ENCODE measurements at places on chromosomes 5 and 9. TPM values are rescaled to one million over a fixed set of nuclear protein-coding genes. Genes with fewer than 3 reads are reported as not detected.

ITGA1 gene
- not detected for total RNA-seq

BRD3 gene
- total RNA-seq = 5.9 TPM

SHROOM1 gene
- total RNA-seq = 5.9 TPM

MYMK gene
- total RNA-seq = not detected

CTNND2 gene
- not detected for total RNA-seq

MARVELD2 gene
- not detected for total RNA-seq

PTGES gene
- total RNA-seq = 4.8 TPM

LYRM7 gene
- total RNA-seq = 5.2 TPM

SPATA31E1 gene
- total RNA-seq = not detected

PCDHA10 gene
- total RNA-seq = under 0.01 TPM

CARTPT gene
- total RNA-seq = not detected

SPATA31D4 gene
- not detected for total RNA-seq

SMIM15 gene
- 26.6 TPM for total RNA-seq

SPOCK1 gene
- total RNA-seq = not detected

HMGCR gene
- total RNA-seq = 345 TPM

QRFP gene
- total RNA-seq = not detected

FAM174A gene
- total RNA-seq = 13.5 TPM

GOLM1 gene
- 39.9 TPM for total RNA-seq

CEL gene
- 0.31 TPM for total RNA-seq

SCGB3A2 gene
- not detected for total RNA-seq

TGFBI gene
- total RNA-seq = not detected

IGIP gene
- total RNA-seq = 0.24 TPM

PLAC8L1 gene
- total RNA-seq = not detected

MZB1 gene
- total RNA-seq = not detected

ENG gene
- total RNA-seq = 2.6 TPM

PLPP1 gene
- total RNA-seq = 7.6 TPM

NAIP gene
- total RNA-seq = 0.68 TPM

HOMER1 gene
- total RNA-seq = 27.7 TPM

AK3 gene
- 71.6 TPM for total RNA-seq

SLC6A19 gene
- 1.0 TPM for total RNA-seq

ZDHHC11B gene
- 0.31 TPM for total RNA-seq

PCDHB16 gene
- 1.3 TPM for total RNA-seq

NME5 gene
- not detected for total RNA-seq

F2RL1 gene
- total RNA-seq = 162 TPM

SEMA6A gene
- total RNA-seq = not detected

ACTBL2 gene
- total RNA-seq = not detected

FAM169A gene
- total RNA-seq = 301 TPM

Data from G401 (cell line).